ENCODE measurements at places on chromosomes 5 and 9.

DNA sequence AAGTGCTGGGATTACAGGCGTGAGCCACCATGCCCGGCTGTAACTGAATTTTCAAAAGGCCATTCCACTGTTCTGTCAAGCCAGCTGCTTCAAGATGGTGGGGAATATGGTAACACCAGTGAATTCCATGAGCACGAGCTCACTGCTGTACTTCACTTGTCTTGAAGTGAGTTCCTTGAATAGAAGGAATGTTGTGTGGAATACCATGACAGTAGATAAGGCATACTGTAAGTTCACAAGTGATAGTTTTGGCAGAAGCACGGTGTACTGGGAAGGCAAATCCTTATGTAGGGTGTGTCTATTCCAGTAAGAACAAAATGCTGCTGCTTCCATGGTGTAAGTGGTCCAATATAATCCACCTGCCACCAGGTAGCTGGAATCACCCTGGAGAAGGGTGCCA, 6.6 kb upstream of the PRXL2C start:
- no peak for DNase-seq

DNA sequence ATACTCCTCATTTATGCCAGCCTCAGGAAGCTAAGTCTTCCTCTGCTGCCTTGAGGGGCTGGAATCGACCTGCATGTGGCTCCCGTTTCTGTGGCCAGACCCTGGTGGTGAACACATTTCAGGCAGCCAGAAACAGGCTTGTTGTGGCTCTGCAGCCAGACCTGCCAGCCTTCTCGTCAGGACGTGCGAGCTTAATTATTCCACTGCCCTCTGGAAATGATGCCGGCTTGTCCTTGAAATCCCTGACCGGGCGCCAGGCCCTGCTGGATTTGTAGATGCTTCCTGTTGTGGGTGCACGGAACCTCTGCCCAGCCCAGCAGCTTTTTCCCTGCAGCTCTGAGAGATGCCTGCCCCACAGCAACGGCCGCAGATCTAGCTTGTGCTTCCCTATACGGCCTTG, 41.6 kb downstream of the PDZD2 start:
- DNase-seq: no peak

DNA sequence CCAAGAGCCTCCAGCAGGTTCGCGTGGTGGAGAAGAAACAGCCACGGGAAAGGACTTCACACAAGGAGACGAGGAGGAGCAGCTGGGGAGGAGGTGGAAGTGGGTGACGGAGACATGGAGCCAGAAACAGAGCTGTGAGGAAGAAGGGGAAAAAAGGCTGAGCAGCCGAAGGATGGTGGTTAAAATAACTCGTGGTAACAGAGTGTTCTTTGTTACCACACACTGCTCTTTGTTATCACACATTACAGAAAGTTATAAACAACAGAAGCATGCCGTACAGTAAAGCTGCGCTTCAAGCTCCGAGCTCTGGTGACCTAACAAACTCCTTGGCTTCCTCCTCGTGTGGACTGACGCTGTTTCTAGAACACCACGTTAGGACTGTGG, 215.4 kb downstream of the GLIS3 start:
- no peak for DNase-seq

- DNase-seq: no peak
Measured at GRCh38 chr9:34992376-34992951, 2.9 kb downstream of the DNAJB5 start.

- no peak for DNase-seq
Measured at GRCh38 chr9:131227959-131228460, 48.3 kb downstream of the FAM78A start.

- no peak for DNase-seq
Measured at GRCh38 chr9:122133263-122133983, 26.2 kb downstream of the NDUFA8 start.

GRCh38 chr9:5263351-5264218, 32.4 kb downstream of the INSL4 start:
- no peak for DNase-seq

GRCh38 chr9:98869866-98870265, 62.4 kb downstream of the GALNT12 start:
- no peak for DNase-seq

DNA sequence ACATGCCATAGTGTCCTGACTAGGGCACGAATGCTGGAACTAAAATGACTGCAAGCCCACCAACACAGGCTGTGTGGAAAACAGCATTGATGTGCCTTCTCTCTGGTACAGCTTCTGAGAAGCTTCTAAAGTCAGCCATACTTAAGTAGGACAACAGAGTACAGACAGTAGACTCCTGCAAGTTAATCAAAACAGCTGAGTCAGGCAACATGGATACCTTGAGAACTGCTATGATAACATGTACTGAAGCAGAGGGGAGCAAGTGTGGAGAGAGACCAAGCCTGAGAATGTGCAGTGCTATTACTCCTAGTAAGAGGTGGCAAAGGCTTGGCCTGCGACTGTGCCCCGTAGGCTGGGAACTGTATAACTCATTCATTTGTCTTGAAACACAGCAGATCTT, 2.5 kb downstream of the ISCA1 start:
- no peak for DNase-seq

DNA sequence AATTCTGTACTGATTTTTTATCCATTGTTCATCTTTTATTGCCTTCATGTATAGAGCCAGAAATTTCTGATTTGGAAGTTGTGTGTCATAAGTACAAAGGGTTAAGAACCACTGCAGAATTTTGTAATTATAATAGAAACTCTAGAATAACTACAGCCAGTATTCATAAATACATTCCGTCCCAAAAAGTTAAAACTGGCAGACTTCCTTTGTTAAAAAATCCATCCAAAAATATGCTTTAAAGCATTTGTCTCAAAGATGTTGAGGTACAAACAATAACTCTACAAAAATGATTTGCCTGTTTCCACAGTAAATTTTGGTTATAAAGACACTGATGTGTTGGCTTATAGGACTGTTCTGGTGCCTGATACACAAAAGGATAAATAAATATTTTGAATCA, 436.6 kb downstream of the DTWD2 start:
- DNase-seq: no peak

GRCh38 chr9:121674952-121675351, 23.5 kb downstream of the DAB2IP start:
- DNase-seq: no peak

DNA sequence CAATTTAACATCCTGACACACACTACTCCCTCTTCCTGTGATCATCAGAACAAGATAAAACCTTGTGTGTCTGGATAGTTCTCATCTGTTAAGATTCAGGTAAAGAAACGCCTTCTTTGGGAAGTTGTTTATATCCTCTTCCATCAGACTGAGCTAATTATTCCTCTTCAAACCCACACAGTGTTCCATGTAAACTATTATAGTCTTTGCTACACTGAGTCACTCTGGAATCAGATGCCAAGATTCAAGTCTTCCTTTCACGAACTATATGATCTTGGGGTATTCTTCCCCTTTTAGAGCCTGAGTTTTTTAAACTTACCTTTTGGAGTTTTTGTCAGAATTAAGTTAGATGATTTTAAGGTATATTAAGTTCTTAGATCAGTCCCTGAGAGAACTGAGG, 2.0 kb downstream of the OR1J1 start:
- DNase-seq: no peak

DNA sequence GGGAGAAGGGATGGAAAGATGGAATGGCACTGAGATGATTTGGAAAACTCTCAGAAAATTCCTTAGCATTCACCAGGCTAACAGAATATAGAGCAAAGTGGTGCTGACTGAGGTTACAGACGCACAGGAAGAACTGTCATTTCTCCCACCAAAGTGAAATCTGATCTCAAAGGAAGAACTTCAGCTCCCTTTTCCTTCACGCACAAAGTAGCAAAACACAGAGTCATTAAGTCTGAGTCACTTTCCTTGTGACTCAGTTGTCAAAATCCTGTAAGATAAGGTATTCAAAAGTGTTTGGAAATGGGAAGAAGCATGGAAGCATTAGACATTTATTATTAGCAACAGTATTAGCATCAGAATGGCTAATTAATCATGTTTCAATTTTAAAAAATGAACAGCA, 11.7 kb downstream of the MPDZ start:
- no peak for DNase-seq

DNA sequence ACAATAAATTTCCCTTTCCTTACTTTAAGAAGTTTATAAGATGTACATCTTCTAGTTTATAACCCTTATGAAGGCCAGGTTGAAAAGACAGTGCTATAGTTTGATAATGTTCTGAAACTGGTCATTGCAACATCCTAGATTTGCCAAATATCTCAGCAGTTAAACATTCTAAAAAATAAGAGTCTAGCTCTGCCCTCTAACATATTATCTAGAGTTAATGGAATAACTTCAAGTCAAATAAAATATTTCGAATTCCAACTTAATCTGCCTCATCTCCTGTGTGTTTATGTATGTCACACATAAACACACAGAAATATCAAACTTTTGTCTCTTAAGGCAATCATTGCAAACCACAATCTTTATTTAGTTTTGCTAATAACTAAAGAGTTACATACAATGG, 796.6 kb downstream of the TLE1 start:
- no peak for DNase-seq

- no peak for DNase-seq
Measured at GRCh38 chr9:120905315-120906164, 21.1 kb downstream of the TRAF1 start.

DNA sequence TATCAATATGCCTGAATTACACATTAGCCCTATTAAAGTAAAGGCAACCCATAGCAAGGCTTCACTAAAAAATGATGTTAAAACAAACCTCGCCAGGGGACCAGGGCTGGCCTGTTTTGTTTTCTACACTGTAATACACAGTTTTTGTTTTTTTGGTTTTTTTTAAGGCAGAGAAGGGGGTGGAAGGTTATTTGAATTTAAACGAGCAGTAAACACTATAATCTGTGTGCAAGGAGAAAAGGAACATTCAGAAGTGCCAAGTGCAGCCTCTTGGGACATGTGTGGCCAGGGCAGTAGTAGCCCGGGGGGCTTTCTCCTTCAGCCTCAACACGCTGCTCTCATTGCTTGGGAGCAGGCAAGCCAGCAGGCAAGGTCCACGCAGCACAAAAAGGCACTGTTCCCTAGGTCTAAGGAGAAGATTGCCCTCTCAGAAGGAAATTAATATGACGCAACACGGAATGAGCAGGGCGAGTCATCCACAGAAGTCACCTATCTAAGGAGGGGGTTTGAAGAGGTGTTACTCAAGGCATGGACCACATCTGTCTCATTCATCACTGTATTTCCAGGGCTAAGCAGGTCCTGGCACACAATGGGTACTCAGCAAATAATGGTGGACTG, 16.2 kb downstream of the SIL1 start:
- no peak for DNase-seq

DNA sequence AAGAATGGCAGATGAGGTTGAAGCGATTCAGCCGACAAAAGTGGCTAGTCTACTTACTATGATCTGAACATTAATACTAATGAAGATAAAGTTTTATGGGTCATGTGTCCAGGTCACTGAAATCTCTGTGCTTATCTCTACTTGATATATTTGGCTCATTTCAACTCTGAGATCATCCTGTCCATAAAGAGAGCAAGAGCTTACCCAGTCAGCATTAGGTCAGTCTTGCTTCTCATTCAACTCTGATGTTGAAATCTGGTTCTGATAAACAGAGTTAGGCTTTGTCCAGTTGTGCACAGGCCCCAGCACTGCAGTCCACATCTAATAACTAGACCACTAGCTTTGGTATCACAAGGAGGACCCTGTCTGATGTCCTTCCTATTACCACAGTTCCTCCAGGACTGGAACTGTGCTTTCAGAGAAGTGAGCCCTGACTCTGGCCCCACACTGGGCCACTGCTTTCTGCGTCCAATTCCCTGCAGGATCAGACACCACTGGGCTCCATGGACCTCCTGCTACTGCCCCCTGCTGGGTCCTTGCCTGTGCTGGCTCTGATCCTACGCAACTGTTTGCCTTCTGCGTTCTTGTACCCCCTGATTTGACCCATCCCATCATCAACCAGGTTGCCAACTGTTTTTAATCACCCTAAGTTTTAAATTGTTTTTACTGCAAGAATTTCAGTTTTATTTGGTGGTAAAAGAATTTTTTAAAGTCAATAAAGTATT, 23.7 kb upstream of the FAM120A start:
- no peak for DNase-seq

- no peak for DNase-seq
Measured at GRCh38 chr5:71969460-71969859, 137.8 kb upstream of the MAP1B start.

DNA sequence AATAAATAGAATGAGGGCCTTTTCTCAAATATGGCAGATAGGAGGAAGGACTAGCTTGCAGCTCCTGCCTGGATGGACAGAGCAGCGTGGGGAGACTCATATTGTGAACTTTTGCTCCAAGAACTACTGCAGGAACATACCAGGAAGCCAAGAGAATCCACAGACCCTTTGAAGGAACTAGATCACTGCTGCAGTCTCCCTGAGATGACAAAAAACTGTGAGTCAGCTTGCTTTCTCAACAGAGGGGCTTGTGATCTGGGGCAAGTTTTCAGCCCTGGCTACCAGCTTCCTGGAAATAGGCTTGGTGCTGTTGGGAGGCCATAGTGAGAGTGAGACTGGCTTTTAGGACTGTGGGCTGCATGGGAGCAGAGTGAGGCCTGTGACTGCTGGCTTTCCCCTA, 170.6 kb upstream of the TRIM32 start:
- DNase-seq: no peak

- no peak for DNase-seq
Measured at GRCh38 chr5:104082754-104083153, 520.2 kb upstream of the NUDT12 start.

DNA sequence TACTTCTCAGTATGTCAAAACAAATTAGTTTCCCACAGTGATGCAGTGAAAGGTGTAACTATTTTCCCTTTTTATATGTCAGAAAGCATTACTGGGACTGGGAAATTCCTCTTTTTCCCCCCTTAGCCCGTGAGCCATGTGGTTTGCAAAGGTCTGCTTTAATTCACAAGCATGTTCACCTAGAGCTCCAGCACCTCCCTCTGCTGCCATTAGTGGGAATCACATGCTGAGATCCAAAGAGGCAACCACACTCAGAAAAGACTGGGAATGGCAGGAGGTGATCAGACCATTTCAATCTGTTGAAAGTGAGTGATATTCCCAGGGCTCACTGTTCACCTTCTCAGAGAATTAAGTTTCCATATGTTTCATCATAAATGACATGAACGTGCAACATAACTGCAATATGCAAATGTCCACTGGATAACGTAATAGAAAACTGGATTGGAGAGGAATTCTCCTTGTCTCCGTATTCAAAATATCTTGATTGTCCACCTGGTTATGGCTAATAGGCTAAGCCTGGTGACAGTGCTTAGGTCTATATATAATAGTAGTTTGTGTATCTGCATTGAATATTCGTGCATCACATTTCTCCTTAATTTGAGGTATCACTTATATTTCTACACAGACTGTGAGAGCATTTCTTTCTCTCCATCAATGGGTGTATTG, 703.5 kb upstream of the WWC1 start:
- no peak for DNase-seq

DNA sequence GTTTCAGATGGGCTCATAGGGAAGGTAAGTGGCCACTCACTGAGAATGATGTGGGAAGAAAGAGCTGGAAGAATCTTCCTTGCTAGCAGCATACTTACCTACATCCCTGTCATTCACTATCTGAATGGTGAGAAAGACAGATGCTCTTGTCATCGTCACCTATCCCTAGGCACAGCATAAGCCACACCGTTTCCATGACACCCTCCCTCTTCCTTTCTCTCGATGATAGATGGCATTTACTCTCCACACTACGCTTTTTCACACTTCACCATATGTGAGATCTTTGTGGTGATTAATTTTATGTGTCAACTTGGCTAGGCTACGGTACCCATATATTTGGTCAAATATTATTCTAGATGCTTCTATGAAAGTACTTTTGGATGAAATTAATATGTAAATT, 44.4 kb upstream of the FER start:
- no peak for DNase-seq

GRCh38 chr9:124399968-124400940, 15.0 kb downstream of the PSMB7 start:
- DNase-seq: no peak
